GM12878 (cell line): ENCODE measurements at places on chromosomes 1 and 21.

GRCh38 chr1:226821719-226822085 is 48.7 kb upstream of the PSEN2 start:
- DNase-seq: no peak

GRCh38 chr1:110190282-110190929 is 19.7 kb upstream of the KCNC4 start:
- no peak for DNase-seq

- no peak for DNase-seq
Observed at GRCh38 chr1:7943251-7943650, 2.6 kb upstream of the TNFRSF9 start.

DNA sequence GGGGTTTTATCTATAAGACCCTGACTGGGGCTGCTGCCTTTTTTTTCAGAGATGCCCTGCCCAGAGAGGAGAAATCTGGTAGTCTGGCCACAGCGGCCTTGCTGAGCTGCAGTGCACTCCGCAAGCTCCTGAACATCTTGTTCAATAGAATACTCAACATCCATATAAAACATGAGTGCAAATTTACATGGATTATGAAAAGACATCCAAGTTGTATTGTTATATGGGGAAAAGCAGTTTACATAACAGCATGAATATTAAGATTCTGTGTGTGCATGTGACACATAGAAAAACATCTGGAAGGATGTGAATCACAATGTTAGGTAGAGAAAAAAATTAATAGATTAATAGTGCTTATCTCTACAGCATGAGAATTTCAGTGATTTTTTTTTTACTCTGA is 16.4 kb downstream of the COG2 start:
- DNase-seq: no peak

DNA sequence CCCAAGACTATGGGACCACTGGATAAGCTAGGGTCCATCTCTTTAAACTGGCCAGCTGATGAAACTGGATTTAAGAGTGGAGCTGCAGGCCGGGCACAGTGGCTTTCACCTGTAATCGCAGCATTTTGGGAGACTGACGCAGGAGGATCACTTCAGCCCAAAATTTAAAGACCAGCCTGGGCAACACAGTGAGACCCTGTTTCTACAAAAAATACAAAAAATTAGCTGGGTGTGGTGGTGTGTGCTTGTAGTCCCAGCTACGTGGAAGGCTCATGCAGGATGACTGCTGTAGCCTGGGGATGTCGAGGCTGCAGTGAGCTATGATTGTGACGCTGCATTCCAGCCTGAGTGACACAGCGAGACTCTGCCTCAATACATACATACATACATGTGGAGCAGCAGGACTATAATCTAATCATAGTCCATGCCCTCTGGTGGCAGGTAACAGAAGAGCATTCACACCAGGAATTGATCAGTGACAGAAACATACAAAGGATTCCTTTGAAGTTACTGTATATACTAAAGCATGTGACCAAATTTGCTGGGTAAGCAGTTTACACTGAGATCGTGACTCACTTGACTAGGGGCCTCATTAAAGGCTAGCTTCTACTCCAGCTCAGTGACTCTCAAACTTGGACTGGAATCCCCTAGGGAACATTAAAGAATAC is 101.5 kb upstream of the SLFNL1 start:
- no peak for DNase-seq

DNA sequence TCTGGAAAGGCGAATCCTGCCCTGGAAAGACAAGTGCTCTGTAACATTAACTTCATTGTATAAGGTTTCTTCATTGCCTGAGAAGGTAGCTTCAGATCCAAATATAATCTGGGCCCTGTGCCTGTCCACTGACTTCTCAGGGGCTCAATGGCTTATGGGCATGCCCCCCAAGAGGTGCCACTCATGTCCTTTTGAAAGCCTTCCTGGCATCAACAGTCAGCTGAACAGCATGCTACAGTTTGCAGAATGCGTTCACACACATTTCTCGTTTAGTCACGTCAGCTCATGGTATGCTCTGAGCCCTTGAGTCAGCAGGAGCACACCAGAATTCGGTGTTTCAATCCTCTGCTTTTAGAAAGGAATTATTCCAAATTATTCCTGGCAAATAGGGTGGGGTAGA is 23.8 kb downstream of the TMCC2 start:
- no peak for DNase-seq

DNA sequence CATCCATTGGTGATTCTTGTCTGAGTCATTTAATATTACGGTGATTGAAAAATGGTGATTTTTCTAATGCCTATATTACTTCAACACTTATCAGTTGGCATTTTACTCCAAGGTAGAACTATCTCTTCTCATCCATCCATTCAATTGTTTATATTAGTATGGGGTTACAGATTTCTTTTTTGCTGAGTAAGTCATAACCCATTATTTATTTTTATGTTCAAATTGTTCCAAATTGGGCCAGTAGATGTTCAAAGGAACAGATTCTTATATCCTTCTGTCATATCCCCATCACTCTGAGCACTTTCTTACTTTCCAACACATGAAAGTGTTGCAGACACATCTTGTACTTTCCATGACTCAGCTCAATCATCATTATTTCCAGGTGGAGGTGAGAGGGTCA is 466.8 kb upstream of the CAMK1G start:
- DNase-seq: no peak

- DNase-seq: no peak
Observed at GRCh38 chr1:155000411-155000725, 2.2 kb upstream of the ZBTB7B start.

GRCh38 chr1:12113433-12114339 is 50.6 kb downstream of the TNFRSF8 start:
- DNase-seq: no peak

GRCh38 chr1:85289848-85290335 is 13.5 kb upstream of the BCL10 start:
- no peak for DNase-seq

GRCh38 chr1:73813716-73814115 is 384.3 kb downstream of the LRRIQ3 start:
- DNase-seq: no peak
